ENCODE measurements at places on chromosomes 4 and X. TPM values are rescaled to one million over a fixed set of nuclear protein-coding genes. Genes with fewer than 3 reads are reported as not detected.

The RTL5 gene
- 22.7 TPM for polyA plus RNA-seq

The SHROOM4 gene
- 13.9 TPM for polyA plus RNA-seq

The UGT2B7 gene
- polyA plus RNA-seq = 70.1 TPM

DNA sequence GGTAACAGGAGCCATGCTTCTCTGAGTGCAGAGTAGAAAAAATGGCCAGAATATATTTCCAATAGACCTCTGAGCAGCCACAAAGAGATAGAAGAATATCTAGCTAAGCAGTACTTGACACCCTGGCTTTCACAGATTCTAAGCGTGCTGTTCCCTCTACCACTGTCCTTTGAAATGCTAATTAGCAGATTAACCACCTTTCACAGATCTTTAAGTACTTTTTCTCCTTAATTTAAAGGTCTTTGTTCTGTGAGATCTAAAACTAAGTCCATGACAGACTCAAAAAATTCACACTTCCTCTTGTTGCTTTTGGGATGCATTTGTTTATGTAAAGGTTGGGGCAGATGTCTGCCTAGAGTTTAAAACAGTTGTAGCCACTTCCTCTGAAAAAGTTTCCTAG is 28.3 kb upstream of the MAGEC2 start:
- DNase-seq = no peak

DNA sequence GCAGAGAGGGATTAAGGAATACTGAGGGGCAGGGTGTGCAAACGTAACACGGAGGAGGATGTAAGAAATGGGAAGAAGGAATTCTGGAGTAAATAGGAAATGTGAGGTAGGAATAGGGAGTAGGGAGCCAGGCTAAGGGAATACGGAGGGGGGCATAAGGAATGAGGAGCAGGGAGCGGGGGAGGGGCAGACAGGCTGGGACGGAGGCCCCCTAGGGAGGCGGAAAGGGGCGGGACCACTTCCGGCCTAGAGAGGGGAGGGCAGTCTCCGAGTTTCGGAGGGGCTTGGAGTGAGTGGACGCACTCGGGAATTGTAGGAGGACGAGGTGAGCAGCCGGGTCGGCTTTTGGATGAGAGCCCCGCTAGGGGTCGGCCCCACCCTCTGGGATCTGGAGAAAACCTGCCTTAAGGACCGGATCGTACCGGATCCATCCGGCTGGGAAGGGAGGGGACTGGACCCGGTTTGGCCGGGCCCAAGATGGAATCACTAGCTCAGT is 612 bp downstream of the MAGED2 start:
- DNase-seq = peak; percentile 72

- DNase-seq = no peak
Measured at GRCh38 chr4:153137159-153137558, 67.1 kb upstream of the TRIM2 start.

The CT47B1 gene
- polyA plus RNA-seq = not detected

The CT45A2 gene
- polyA plus RNA-seq = not detected

DNA sequence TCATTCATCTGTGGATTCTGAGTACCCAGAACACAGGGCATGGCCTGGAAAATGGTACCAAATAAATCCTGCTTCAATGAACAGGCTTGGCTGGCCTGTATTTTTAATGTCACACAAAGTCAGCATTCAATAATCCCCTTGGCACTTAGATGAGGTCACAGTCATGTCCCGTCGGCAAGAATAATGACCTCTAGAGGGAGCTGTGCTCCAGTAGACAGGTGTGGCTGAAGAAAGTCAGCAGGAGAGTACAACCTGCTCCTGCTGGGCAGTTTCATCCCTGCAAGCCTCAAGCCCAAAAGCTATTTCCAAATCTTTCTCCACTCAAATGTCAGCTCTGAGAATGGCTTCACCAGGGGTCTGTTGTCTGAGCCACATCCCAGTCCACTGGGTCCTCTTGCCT is 404.0 kb upstream of the F9 start:
- peak; percentile 0 for DNase-seq

DNA sequence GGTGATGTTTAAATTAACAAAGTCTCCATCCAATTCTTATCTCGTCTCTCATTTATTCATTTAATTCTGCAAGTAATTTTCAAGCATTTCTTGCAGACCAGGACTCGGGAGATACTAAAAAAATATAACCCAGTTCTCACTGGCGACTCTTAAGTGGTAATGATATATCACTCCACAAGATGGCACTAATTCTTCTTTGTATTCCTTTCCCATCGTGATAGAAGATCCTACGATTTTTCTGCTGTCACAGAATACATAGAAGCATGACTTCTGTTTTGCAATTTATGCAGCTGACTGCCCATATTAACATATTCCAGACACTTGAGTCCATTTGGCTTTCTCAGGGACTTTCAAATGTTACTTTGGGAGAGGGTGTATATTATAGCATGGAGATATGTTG is 64.0 kb upstream of the FGF13 start:
- DNase-seq = no peak

DNA sequence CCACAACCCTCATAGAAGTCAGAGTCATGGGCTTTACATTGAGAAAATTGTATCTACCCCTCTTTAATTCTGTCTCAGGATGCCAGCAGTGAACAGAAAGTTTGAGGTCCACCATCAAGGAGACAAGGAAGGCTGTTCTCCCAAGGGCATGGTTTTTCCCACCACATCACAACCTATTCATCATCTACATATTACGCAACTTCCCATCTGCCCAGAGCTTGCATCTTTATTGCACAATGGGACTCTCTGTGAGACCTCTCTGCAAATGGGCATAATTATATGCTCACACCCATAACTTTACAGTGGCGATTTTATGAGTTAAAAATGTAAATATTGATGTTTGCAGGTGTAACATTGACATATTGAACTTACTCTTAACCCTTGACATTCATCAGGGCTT is 38.9 kb downstream of the PAGE2 start:
- no peak for DNase-seq

- no peak for DNase-seq
Measured at GRCh38 chr4:180518906-180519305, 1724.3 kb upstream of the TENM3 start.

GRCh38 chrX:40488296-40488695 is 92.5 kb upstream of the ATP6AP2 start:
- no peak for DNase-seq

DNA sequence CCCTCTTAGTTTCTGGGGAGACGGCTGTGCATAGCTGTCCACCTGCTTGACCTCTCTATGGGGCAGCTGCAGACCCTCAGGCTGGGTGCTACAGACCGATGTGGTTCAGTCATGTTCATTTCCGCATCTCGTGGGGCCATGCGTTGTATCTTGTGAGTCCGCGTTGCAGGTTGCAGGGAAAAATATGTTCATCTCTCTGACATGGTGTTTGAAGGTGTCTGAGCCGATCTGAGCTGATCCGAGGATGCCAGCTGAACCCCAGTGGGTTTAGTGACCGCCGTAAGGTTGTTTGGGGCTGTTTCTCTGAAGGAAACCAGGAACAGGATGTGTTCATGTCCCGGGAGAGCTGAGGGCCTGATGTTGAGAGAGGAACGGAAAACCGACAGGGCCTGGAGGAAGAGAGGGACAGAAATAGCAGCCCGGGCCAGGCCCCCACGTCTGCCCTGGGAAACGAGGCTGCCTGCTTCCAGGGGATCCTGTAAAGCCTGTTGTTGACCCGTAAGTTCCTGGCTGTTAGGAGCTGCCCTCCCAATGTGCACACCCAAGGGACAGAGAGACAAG is 9.8 kb upstream of the P2RY8 start:
- DNase-seq = no peak

The SLC2A9 gene
- polyA plus RNA-seq = 10.6 TPM

DNA sequence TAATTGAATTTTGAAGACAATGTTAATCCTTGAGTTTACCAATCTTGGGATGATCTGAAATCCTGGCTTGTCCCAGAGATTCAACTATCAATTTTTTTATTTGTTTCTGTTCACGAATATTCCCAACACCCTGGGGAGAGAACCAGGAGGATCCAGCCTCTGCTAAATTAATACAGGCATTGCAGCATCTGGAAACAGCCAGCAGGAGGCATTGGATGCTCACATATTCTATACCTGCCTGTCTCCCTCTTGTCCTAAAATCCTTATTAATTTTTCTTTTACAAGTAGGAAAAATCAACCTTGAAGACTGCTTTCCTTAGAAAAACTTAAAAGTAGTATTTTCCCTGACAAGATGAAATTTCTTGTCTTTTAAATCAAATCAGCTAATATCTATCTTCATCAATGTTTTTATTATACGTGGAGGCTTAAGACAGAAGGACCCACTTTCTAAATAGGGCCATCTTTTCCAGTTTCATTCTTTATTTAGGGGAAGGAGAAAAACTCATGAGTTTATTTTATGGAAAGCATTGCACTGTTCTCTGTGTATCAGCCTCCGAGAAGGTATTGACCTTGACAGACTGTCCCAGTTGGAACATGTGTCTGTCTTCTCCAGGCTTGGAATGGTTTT is 102.4 kb downstream of the CLNK start:
- no peak for DNase-seq

The CWH43 gene
- polyA plus RNA-seq = 5.7 TPM

GRCh38 chr4:171334549-171334948 is 478.7 kb upstream of the GALNTL6 start:
- no peak for DNase-seq

DNA sequence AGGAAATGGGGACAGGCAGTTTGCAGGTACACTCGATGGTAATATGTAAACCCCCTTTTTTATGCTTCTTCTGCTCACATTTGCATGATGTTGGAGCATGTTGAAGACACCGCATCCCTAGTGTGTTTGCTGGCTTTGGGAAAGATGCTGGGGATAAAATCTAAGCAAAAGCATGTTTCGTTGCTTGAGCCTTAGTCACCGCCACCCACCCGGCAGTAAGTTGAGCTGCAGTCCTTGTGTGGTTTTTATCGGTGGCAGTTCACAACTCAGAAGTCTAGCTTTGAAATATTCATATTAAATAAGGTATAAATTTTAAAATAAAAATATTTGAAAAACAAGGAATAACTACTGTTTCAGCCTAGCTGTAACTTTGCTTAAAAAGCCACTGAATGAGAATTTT is 21.7 kb upstream of the MND1 start:
- no peak for DNase-seq

- DNase-seq = no peak
Measured at GRCh38 chrX:15877380-15877779, 22.8 kb upstream of the AP1S2 start.

The CYSLTR1 gene
- 2.1 TPM for polyA plus RNA-seq

The PARM1 gene
- 48.6 TPM for polyA plus RNA-seq

DNA sequence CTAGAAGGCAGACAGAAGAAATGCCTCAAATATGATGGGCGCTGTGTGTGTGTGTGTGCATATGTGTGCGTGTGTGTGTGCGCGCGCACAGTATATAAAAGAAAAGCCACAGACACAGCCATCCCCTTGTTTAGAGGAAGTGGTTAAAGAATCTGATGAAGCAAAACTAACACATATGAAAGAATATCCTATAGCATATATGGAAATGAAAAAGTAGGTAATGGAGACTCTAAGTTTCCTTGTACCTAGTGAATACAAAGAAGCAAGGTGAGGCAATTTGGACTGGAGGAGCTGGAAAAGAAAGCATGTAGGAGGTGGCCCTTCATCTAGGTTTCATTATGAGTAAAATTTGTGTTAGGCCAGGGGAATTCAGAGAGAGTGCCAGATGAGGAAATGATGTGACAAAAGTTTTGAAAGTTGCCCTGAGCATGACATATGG is 58.6 kb upstream of the MCF2 start:
- DNase-seq = no peak

GRCh38 chr4:82753238-82753637 is 45.4 kb downstream of the SCD5 start:
- no peak for DNase-seq

GRCh38 chrX:104310090-104310489 is 55.4 kb upstream of the ESX1 start:
- no peak for DNase-seq

DNA sequence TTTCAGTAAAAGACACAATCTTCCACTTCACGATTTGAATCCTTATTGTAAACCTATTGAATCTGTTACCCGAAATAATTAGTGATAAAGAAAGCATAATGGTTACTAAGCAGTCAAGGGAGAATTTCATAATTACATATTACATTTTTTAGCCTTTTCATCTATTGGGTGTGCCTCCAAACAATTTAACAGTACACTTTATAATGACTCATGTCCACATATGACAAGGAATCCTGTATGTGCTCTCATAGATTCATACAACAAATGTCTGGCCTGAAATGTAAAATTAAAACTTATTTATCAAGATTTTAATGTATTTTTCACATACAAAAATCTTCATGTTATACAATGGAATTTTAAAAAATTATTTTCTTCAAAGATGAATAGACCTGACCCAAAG is 39.4 kb downstream of the PPP3CA start:
- DNase-seq = no peak
